Activated CD4-positive, alpha-beta T cell treated with anti-CD3 and anti-CD28 coated beads, Interleukin-2, amount 50 U/mL, for 24 hours (primary cell): ENCODE measurements at places on chromosomes 16 and 17.
A peak's percentile ranks its signal among the peaks of the same experiment; 100 is the strongest.

GRCh38 chr17:5706577-5707210 is 122.4 kb upstream of the NLRP1 start:
- peak; percentile 25 for DNase-seq

GRCh38 chr16:49409121-49409520 is 35.5 kb downstream of the C16orf78 start:
- DNase-seq: no peak

GRCh38 chr16:72120026-72120425 is 26.4 kb downstream of the DHX38 start:
- no peak for DNase-seq

DNA sequence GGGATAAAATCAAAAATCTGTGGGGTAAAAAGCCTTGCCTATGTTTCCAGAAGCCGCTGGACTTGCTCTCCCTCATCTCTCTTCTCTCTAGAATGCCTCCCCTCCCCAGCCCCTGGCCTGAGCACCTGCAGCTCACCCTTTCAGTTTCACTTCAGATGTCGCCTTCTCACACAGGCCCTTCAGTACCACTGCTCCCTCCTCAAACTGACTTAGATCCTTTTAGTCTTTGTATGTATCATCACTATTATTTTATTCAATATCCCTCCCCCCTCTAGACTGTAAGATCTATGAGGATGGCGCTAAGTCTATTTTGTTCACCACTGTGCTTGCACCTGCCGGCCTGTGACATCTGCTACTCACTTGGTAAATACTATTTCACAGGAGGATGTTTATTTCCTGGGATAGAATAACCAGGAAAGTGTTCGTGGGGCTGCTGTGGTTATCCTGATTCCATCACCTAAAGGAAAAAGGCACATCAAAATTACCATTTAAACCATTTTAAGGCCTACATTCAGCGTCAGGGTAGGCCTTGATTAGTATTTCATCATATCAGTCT is 122.3 kb downstream of the MRTFB start:
- DNase-seq: peak; percentile 2

- no peak for DNase-seq
These were observed 87.5 kb downstream of the RPTOR start for GRCh38 chr17:80632046-80632581.

- DNase-seq: no peak
These were observed at the start of gene LCAT for GRCh38 chr16:67943619-67944504. Gene LCAT (minus strand): TSS chr16:67944120. CDS start chr16:67944101, 19 bp downstream.

DNA sequence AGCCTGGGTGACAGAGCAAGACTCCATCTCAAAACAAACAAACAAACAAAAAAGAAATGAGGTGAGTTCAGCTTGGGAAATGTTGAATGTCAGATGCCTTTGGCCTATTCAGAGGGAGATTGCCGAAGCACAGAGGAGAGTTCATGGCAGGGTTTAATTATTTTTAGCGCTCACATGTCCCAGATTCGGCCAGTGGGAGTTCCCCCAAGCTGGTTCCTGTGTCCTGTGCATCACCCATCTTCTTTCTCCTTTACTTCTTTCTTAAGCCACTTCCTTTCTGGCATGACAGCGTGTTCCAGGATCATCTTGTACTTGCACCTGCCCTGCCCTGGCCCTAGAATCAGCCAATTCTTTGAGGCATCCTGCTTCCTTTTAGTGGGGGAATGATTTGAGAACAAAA is 9.2 kb downstream of the MPV17L start:
- no peak for DNase-seq

DNA sequence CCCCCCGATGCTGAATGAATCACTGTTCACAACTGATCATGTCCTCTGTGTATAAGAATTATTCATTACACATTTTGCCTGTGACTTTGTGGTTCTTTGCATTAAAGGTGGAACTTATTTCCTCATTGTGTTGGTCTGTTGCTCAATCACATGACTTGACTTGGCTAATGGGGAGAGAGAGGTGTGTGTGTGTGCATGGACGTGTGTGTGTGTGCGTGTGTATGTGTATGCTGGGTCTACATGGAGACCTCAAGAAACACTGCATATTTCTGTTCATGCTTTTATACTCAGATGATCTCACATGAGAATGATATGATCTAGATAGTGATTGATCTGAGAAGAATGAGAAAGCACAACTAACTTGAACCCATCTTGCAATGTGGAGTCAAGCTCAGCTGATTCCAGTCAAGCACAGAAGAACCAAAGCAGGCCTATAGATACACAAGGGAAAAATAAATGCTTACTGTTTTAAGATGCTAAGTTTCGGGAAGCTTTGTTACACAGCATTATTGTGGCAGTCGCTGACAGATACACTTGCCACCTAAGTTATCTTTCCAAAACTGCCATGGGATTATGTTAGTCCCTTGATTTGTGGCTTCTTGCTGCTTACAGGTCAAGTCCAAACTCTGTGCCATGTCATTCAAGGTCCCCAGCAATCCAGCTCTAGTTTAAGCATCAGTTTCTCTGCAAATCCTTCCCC is 167.9 kb upstream of the ZFHX3 start:
- no peak for DNase-seq

GRCh38 chr16:35565626-35566025 is 2106.2 kb downstream of the TP53TG3F start:
- DNase-seq: no peak

- no peak for DNase-seq
These were observed 33.0 kb downstream of the COG7 start for GRCh38 chr16:23420011-23420410.

DNA sequence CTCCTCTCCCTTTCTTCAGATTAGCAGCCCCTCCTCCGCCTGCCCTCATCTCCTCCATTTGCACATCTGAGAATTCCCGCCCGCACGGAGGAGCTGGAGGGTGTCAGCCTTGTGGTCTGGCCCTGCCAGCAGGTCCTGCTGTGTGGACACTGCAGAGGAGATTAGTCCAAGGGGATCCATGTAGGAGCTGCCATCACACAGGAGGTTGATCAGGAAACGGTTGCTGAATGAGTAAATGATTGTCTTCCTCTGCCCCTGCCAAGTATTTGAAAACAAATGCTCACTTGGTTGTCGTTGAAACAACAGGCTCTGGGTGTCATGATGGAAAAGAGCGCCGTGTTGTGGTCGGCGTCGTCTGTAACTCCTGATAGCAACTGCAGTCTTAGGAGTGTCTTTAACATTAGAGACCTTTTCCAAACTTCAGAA is 63.8 kb upstream of the CHMP6 start:
- no peak for DNase-seq

DNA sequence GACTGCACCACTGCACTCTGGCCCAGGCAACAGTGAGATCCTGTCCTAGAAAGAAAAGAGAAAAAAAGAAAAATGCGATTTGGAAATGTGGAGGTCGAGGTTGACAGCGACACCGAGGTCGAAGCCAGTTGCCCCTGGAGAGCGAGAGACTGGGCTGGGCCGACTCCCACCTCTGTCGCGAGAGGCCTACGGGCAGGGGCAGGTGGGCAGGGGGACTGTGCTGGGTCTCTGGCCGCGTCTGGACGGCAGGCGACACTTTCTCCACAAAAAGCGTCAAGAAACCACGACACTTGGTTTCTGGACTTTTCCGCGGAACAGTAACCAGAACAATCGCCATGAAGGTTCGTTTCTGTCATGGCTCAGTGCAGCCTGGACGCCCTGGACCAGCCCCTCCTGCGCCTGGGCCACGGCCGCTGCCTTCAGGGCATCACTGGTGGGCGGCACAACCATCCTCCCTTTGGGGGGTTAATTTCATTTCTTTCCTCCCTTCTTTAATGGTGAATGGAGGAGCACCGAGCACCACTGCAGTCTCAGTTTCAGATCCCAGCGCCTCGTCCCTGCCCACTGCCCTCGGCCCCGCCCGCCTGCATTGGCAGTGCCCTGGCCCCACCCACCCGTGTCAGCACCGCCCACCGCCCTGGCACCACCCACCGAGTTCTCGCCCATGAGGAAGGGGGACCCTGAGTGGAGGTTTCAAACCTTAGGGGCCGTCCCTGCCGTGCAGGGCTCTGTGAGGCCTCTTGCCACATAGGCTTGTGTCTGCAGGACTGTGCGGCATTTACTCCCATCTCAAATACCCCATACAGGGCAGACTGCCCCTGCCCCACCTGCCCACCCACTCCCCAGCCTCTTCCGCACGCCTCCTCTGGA is 18.5 kb upstream of the CDH15 start:
- DNase-seq: no peak

GRCh38 chr16:85309656-85310587 is 197.7 kb upstream of the CIBAR2 start:
- DNase-seq: no peak

DNA sequence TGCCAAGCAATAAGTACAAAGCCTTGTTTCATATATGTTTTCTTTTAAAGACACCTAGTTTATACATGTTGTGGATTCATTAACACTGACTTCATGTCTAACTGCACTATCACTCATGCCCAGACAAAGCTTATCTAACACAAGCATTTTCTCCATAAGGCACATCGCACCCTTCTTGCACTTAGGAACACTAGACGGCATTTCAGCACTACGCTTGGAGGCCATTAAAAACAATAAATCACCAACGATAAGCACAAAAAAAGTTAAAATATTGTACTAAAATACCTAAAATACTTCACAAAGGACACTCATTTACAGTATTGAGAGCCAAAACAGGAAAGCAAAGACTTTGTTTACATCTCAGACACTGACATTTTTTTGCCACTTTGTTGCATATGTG is 39.0 kb upstream of the TEKT3 start:
- no peak for DNase-seq

DNA sequence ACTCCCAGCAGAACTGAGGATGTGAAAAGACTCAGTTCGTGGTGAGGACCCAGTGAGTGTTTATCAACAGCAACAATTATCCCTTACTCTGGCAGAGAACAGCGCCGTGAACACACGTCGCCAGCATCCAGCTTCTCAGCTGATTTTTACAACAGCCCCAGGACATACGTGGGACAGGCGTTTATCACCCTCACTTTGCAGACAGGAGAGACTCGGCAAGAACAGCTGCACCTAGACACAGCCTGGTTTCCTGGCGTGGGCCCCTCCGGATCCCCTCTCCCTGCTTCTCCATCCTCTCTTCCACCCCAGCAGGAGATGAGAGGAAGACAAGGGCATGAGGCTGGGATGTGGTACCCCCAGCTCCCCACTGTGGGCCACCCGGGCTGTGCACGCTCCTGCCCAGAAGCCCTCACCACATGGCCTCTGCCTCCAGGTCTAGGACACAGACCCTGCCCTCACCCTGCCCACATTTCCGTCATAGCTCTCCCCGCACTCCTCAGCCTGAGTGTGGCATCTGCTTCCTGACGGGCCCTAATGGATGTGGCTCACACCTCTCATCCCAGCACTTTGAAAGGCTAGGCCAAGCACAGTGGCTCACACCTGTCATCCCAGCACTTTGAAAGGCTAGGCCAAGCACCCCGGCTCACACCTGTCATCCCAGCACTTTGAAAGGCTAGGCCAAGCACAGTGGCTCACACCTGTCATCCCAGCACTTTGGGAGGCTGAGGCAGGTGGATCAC is 17.5 kb downstream of the ABR start:
- no peak for DNase-seq

- no peak for DNase-seq
These were observed 50.3 kb upstream of the CLEC3A start for GRCh38 chr16:77972062-77972392.

DNA sequence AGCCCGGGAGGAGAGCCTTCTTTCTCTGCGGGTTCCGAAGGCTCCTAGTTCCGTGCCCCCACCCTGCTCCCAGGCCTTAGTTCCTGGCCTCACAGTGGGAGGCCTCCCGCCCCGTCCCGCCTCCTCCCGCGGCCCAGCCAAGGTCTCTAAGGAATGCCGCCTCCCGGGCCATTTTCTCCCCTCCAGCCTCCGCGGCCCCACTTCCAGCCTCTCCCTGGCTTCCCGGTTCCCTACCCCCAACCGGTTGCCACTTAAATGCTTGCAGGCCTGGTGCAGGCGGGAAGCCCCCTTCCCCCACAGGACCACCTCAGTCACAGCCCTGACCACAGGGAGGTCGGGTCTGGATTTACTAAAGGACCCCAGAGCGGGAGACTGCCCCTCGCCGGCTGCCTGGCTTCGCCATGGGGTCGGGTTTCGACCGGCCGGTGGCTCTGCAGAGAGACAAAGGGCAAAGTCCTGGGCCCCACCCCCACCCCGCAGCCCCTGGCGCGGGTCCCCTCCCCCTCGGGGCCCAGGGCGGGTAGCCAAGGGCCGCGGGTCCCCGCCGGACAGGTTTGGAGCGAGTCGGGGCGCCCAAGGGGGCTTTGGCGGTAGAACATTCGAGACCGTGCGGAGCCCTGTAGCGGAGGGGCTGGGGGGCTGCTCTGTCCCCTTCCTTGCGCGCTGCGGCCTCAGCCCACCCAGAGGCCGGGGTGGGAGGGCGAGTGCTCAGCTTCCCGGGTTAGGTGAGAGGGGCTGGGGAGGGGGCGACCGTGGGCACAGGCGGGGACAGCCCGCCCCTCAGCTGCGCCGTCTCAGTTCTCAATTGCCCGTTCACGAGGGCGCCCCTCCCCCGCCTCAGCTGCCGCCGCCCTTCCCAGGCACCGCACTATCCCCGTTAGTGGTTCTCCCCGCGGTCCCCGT is 16.4 kb downstream of the IGF2BP1 start:
- no peak for DNase-seq

DNA sequence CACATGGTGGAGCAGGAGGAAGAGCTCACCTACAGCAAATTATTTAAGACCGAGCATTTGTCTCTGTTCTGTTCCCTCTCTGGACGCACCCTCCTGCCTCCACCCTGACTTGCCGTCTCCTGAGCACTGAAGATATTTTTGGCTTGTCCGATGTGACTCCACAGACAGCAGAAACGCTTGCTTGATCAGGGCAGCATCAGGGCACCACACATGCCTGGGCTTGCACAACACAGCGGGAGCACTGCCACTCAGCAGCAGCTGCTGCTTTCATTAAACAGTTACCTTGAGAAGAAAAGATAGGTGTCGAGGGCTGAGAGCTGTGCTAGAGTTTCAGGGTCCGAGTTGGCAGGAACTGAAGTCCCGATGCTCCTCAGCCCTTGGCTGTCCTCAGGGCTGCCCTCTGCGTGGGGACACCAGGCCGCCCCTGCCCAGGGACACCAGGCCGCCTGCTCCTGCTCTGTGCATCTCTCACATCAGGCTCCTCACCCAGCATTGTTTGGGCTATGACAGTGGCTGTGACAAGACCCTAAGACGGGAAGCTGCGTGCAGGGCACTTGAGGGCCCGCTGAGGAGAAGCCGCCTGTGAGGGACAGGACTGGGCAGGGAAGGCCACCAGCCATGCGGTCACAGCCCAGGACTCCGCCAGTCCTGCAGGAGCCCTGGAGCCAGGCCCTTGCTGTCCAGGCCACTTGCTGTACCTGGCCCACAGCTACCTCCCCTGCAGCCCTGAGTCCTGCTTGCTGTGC is 21.3 kb upstream of the CDH15 start:
- no peak for DNase-seq

DNA sequence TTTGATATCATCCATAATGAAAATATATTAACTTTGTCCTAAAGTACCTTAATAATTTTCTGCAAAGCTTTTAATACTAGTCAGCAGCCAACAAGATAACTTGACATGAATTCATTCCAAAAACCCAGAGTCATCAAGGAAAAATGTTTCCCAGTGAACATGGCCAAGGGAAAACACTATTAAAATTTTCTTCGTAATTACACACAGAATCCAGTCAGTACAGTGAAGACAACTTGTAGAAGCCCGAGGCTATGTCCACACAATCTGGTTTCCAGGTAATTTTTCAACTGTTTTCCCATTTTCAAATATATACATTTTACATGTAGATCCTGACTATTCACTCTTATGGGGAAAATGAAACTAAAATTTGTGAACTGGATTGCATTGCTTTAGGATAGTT is 600.9 kb downstream of the CDH8 start:
- DNase-seq: no peak
